Aortic smooth muscle cell (primary cell): ENCODE measurements at places on chromosomes 4 and X. TPM values are rescaled to one million over a fixed set of nuclear protein-coding genes. Genes with fewer than 3 reads are reported as not detected.

Gene IQCM
- not detected in 2 replicates for total RNA-seq

Gene LRP2BP
- 0.56 and 0.79 TPM in 2 replicates for total RNA-seq

Gene NXF2B
- total RNA-seq = not detected in 2 replicates

Gene SPRY1
- total RNA-seq = 32.2 and 35.4 TPM in 2 replicates

Gene APLN
- 3.1 and 9.2 TPM in 2 replicates for total RNA-seq
